ENCODE measurements at places on chromosomes 12 and 14.

GRCh38 chr12:110869026-110869425, 22.2 kb downstream of the CCDC63 start:
- DNase-seq, result no peak

DNA sequence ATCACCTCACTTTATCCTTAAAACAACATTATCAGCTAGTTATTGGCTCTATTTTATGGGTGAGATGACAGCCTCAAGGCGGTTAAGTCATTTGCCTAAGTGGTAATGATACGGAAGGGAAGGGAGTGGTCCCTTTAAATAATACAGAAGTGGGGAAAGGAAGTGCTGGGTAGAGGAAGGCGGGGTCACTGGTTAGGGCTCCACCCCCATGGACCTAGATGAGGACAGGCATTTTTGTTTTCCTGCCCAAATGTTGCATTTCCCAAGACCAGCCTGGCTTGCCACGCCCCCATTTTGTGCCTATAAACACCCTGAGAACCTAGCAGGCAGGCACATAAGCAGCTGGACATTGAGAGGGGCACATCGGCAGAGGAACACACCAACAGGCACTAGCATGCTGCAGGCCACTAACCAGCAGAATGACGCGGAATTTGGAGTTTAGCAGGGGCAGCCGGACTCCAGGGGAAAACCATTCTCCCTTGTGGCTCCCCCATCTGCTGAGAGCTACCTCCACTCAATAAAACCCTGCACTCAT, 100.9 kb downstream of the EPS8 start:
- DNase-seq, result no peak

GRCh38 chr12:48881686-48882314, 16.1 kb upstream of the RND1 start:
- peak; percentile 25 for DNase-seq

- DNase-seq, result no peak
Observed at GRCh38 chr12:96237465-96238077, 43.4 kb downstream of the ELK3 start.

- no peak for DNase-seq
Observed at GRCh38 chr12:98485792-98486340, 29.5 kb upstream of the TMPO start.

GRCh38 chr12:49949866-49950265, 671 bp upstream of the AQP2 start:
- no peak for DNase-seq

DNA sequence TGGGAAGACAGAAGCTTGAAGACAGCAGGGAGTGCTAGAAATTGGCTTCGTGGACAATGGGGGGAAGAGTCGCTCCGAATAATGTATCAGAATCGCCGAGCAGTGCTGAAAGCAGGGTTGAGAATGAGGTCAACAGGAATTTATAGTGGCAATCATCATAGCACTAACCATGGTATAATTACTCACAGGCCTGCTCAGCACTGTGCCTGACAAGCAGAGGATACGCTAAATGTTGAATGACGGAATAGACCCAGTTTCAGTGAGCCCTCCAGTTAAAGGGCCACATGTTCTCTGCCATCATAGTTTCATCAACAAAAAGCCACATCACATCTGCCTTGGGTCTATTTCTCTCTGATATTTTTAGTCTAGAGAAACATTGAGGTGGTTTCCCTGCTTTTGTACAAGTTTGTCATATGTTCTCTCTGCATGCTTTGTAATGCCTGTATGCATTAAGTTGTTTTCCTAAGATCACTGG, 130.3 kb upstream of the EGLN3 start:
- no peak for DNase-seq

GRCh38 chr14:100405760-100406455, 82.8 kb downstream of the SLC25A47 start:
- DNase-seq, result no peak

Measured in lung (tissue), 17 donors.